ENCODE measurements at places on chromosomes 12 and 14.

GRCh38 chr12:3604748-3605586 is 114.0 kb downstream of the PRMT8 start:
- DNase-seq: peak; percentile 18

DNA sequence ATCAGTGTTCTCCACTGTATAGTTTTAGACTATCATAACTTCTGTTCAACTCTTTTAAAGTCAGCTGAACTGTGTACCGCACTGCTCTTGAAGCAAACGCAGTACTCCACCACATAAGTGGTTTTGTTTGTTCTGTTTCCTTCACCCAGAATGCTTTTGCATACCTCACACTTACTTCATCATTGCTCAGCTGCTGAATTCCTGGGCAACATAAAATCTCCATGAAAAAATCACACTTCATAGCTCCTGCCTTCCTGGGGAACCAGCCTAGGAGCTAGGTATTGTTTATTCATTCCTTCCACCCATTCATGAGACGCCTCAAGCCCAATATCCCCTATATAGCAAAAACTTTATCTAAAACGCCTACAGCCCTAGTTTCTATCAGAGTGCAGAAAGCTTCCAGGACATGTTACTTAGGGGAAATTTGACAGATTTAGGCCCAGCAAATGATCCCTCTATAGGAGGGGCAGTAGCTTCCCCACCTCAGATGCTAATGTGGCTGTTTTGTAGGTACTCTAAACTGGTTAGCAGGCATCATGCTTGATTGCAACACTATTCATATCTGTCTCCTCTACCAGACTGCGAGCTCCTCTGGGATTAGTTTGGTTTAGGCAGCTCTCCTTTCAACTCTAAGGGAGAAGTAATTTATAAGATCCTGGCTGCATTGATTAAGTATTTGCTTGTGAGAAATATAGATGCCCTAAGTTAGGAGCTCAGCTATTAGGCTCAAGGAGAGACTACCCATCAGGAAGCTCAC is 44.5 kb downstream of the LRRC9 start:
- no peak for DNase-seq

DNA sequence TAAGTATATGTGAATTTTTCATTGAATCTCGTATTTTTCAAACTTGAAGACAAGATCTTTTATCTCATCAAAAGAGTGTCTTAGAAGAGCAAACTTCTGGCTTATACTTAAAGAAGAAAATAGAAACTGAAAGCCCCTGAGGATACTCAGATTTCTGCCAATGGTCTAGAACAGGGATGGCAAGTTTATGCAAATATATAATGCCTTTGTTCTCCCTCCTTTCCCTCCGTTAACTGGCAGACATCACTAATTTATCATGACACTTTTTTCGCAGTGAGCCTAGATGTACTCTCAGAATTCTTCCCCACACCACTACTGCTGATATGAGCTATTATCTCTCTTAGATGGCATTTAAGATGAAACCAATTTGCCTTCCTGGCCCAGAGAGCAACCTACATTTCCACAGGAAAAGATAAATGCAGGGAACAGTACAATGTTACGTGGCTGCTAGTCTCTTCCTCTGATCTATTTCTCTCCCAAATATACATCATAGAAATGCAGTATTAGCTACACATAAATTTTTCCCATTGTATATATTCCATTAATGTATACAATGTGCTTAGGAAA is 40.0 kb upstream of the DAAM1 start:
- no peak for DNase-seq

DNA sequence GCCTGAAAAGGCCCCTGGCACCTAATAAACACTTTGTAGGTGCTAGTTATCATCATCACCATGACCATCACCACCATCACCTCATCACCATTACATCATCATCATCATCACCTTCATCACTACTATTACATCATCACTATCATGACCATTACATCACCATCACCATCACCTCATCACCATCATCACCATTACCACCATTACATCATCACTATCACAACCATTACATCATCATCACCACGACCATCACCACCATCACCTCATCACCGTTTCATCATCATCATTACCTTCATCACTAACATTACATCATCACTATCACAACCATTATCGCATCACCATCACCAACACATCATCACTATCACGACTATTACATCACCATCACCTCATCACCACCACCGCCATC is 132.8 kb downstream of the RIMBP2 start:
- DNase-seq: no peak

DNA sequence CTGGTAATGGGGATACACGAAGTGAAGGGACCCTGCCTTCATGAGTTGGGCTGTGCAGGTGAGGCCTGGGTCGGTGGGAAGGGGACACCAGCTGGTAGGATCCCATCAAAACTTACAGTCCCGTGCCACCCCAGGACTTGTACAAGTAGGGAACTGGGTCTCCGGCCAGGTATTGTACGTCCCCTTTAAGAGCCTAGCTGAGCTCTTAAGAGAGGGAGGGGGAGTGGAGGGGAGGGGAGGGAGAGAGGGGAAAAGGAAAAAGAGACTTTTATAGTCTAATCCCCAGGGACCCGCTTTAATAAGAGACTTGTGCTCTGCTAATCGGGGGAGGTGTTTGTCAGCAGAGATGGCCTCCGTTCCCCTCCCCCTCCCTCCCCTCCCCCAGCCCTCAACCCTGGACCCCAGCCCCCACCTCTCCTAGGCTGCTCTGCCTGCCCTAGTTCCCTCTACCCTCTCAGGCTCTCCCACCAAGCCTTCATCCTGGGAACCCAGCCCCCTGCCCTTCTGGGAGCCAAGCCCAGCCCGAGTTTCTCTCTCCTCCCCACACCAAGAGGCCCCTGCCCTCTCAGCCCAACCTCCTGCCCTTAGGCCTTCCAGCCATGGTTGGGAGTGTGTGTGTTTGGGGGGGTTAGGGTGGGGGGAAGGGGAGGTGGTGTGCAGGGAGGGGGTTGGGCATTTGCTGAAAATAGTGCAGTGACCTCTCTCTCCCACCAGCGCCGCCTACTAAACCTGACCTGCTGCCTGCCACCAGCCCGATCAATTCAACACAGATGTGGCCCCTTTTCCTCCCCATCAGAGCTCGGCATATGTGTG is 2.6 kb downstream of the GDF11 start:
- DNase-seq: no peak

- no peak for DNase-seq
Observed at GRCh38 chr12:120763250-120763649, 37.6 kb downstream of the ACADS start.

- DNase-seq: no peak
Observed at GRCh38 chr14:96792591-96792990, 4.6 kb upstream of the VRK1 start.

GRCh38 chr14:89291351-89291940 is 125.6 kb downstream of the FOXN3 start:
- no peak for DNase-seq

DNA sequence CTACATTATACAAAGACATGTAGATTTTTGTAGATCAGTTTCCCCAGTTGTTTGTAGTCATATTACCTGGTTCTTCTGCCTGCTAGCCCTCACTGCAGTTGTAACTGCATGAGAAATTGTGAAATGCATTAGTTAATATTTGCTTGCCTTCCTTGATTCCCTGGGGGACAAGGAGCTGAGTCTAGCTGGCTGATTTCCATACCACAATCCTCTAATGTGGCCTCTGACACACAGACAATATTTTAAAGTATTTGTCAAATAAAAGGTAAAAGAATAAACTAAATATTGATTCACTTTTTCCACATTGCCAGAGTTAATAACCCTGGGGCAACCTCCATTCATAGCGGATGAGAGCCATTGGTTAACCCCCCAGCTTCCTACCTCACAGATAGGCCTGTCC is 128.8 kb upstream of the TMEM132C start:
- no peak for DNase-seq

- DNase-seq: no peak
Observed at GRCh38 chr14:87632796-87633195, 360.2 kb downstream of the GALC start.

DNA sequence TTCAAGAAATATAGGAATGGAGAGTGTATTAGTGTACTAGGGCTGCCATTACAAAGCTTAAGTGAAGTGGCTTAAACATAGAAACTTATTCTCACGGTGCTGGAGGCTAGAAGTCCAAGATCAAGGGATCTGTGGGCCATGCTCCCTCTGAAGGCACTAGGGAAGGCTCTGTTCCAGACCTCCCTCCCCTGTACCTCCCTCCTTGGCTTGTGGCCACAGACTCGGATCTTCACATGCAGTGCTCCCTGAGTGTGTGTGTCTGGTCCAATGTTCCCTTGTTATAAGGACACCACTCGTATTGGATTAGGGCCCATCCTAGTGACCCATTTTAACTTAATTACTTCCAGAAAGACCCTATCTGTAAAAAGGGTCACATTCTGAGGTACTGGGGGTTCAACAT is 225.6 kb downstream of the VRK1 start:
- no peak for DNase-seq

- no peak for DNase-seq
Observed at GRCh38 chr12:109951751-109952150, 44.4 kb downstream of the GIT2 start.

- DNase-seq: no peak
Observed at GRCh38 chr12:50745861-50746260, 18.0 kb upstream of the ATF1 start.

- no peak for DNase-seq
Observed at GRCh38 chr12:115962216-115962615, 315.3 kb downstream of the MED13L start.

GRCh38 chr14:90263748-90264449 is 7.5 kb downstream of the PSMC1 start:
- DNase-seq: no peak

DNA sequence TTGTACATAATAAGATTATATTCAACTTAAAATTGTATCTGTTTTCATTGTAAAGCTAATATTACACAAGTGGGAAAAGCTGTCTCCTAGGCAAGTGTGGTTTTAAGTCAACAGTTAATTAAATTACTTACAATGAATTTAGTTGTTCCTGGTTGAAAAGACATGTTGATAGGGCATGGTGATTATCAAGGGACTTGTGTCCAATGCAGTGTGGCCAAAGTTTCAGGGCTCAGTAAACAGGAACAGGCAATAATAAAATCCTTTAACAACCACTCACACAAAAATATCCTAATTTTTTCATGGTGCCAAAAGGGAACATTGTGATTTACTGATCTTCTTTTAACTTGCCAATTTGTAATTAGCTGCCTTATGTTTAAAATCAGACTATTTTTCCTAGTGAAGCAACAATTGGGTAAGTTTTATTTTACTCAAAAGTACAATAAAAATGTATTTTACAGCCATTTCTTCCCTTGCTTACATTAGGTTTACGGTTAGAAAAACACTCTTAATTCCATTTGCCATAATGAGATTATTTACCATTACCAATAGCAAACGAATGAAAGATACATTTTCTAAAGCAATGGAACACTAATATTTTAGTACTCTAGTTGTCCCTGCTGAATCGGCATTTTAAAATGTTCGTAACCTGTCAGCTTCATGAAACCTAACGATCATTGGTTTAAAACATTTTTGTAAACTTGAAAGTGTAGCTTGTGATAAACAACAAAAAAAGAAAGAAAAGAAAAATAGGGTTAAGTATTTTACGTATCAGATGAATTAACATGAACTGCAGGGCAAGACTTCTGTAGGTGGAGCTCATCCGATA is 1.8 kb upstream of the WNK1 start:
- DNase-seq: no peak

DNA sequence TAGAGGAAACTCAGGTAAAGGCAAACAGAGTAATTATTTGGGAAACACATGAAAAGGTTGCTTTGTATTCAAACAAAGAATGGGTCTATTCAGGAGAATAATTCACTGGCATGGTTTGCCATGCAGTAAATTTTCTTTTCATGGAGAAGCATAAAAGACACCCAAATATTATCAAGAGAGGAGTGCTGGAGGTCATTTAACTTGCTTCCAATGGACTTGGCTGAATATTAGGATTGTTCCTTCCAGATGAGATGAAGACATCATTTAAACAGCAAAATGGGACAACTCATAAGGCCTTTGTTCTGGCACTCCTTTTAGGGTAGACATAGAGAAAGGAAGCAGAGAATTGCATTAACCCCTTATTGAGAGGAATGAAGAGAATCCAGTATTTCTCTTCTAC is 38.7 kb downstream of the WIF1 start:
- DNase-seq: no peak

GRCh38 chr12:22416801-22417200 is 82.3 kb upstream of the ST8SIA1 start:
- no peak for DNase-seq

DNA sequence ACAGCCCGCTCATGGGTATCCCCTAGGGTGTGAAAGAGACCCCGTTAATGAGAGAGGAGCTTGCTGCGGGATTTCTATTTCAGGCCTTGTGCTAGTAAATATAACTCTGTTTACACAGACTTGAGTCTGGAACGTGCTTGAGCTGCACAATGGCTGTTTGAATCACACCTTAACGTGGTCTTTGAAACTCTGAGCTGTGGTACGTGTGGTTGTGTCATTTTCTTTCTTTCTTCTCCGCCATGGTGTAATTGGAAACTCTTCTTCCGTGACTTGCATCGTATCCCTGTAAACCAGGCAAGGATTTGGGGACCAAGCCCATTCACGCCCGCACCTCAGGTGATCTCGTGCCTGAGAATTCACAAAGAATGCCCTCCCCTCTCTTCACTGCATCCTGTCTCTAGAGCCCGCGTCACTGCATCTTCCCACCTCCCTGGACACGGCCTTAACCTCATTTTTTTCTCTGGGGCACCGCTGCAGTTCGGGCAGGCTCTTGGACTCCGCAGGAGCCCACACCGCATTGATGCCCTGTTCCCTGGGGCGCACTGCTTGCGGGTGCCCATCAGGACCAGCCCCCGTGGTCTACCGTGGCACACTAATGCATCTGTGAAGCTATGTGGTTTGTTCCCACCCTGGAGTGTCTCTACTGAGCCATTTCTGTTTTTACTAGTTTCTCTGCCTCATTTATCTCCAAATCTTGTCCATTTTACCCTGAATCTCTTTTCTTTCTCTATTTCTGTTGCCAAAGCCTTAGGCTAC is 78.4 kb upstream of the PARP11 start:
- DNase-seq: no peak

DNA sequence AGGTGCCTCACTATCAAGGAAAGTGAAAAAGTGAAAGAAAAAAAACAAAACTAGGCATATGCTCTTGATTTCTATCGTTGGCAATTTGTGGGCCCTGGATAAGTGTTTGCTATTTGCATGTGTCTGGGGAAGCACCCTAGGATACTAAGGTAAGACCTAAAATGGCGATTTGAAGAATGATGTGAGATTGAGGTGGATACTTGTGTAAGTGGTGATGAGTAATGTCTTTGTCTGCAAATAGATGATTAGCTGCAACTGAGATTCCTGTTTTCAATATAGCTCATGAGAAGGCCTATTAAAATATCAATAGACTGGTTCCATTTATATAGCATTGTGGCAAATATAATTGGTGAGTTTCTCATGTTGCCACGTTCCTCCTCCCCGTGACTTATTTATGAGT is 261.7 kb downstream of the NEDD1 start:
- no peak for DNase-seq

DNA sequence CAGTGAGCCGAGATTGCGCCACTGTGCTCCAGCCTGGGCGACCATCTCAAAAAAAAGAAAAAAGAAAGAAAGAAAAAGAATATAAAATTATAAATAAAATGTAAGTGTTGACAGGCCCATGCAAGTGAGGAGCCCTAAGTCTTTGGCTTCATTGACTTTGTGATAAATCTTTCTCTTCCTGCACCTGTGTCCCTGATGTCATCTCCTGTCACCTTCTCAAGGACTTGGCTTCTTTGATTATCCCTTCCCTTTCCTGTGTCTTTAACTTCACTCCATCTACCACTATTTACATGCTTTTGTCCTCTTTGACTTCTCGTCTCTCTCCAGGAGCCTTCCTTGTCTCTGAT is 33.6 kb upstream of the WNK1 start:
- DNase-seq: no peak
